Uterine smooth muscle cell (primary cell): ENCODE measurements at places on chromosomes 5 and 9. TPM values are rescaled to one million over a fixed set of nuclear protein-coding genes. Genes with fewer than 3 reads are reported as not detected.

The SYK gene
- total RNA-seq, result not detected in 2 replicates

The CARD9 gene
- total RNA-seq, result 2.1 and 3.4 TPM in 2 replicates

The FABP6 gene
- not detected in 2 replicates for total RNA-seq

The STPG3 gene
- total RNA-seq, result not detected in 2 replicates

The PCDHA5 gene
- total RNA-seq, result 0.11 and 0.12 TPM in 2 replicates

The ASTN2 gene
- total RNA-seq, result 7.5 and 9.0 TPM in 2 replicates

The CDC14B gene
- total RNA-seq, result 9.2 and 16.6 TPM in 2 replicates
